ENCODE measurements at places on chromosomes 7 and 10.

- no peak for DNase-seq
Observed at GRCh38 chr7:116331020-116331419, 120.7 kb downstream of the TES start.

- DNase-seq: no peak
Observed at GRCh38 chr7:43385856-43386255, 197.1 kb upstream of the STK17A start.

GRCh38 chr10:100628061-100628460, 92.3 kb downstream of the HIF1AN start:
- no peak for DNase-seq

GRCh38 chr7:158255156-158255555, 332.5 kb downstream of the PTPRN2 start:
- no peak for DNase-seq

- no peak for DNase-seq
Observed at GRCh38 chr7:49631960-49632359, 141.5 kb upstream of the VWC2 start.

GRCh38 chr7:114534953-114535352, 120.3 kb downstream of the FOXP2 start:
- no peak for DNase-seq

GRCh38 chr7:97871659-97872024, 566 bp downstream of the ASNS start:
- peak; percentile 52 for DNase-seq

DNA sequence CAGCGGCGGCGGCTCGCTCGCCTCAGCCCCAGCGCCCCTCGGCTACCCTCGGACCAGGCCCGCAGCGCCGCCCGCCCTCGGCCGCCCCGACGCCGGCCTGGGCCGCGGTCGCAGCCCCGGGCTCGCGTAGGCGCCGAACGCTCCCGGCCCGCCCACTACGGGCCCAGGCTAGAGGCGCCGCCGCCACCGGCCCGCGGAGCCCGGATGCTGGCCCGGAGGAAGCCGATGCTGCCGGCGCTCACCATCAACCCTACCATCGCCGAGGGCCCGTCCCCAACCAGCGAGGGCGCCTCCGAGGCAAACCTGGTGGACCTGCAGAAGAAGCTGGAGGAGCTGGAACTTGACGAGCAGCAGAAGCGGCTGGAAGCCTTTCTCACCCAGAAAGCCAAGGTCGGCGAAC, 18.2 kb upstream of the TSPAN33 start:
- peak; percentile 54 for DNase-seq

DNA sequence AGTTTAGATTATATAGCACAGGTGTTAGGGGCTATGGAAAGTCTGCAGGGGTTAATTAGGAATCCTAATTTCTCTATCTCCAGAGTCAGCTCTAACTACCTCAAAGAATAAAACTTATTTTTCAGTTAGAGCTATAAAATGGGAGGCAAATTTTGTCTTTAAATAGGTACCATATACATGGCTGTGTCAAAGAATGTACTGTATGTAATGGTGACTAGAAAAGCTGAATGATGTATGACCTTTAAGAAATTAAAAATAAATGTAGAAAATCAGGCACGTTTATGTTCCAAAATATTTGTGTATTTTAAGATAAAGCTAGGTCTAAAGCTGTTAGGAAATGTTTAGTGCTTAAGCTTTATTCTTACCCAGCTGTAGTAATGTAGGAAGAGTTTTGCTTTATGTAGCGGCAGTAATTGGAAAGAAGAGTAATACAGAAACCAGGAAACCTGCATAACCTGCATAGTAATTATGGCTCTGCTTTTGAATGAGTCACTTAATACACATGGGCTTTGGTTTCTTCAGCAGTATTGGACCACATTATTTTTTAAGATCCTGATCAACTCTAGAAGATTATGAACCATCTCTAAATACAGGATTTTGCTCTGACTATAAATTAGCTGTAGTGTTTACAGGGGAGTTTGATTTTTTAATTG, 85.0 kb downstream of the KMT2E start:
- DNase-seq: no peak

GRCh38 chr7:49802600-49802999, 29.2 kb downstream of the VWC2 start:
- no peak for DNase-seq

DNA sequence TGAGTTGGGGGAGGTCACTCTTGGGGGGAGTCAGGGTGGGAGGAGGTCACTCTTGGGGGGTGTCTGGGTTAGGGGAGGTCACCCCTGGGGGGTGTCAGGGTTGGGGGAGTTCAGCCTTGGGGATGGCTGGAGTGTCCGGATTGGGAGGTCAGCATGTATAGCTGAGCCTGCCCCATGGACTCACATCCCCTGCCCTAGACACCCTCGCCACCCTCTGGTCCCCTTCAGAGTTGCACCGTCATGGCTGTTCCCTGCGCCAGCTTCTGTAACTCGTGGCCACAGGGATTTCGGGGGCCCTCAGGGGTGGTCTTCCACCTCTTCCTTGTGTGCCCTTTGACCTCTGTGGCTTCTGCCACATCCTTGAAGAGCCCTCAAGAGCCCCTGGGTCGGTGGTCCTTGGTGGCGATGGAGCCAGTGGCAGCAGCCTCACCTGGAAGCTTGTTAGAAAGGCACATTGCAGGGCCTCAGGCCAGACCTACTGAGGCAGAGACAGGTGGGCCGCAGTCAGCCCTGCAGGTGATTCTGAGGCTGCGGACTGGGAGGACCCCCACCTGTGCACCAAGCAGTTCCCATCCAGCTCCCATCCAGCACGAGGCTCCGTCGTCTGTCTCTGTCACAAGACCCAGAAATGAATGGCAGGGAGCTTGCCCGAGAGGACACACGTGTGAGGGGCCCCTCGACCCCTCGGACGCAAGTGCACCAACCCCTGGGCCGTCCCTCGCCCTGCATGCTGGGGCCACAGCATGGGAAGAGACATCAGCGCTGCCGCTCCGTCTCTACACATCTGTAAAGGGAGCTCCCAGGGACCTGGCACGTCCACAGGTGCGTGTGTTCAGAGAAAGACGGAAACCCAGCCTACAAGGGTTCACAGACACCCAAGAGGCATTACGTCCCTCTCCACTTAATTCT, 44.7 kb upstream of the SUN1 start:
- DNase-seq: peak; percentile 59

GRCh38 chr10:89633484-89633883, 11.6 kb downstream of the PANK1 start:
- DNase-seq: no peak

DNA sequence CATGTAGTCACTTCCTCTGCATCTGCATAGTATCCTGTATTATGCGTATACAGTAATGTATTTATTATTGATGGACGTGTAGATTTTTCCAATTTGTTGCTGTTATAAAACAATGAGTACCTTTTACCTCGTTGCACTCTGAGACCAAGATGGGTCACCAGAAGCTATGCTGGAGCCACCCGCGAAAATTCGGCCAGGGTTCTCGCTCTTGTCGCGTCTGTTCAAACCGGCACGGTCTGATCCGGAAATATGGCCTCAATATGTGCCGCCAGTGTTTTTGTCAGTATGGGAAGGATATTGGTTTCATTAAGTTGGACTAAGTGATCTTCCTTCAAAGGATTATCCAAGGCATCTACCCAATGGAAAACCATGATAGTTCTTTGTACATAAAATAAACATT, 1.0 kb downstream of the PSMC2 start:
- DNase-seq: no peak

- DNase-seq: no peak
Observed at GRCh38 chr7:73851410-73852338, 9.3 kb upstream of the TMEM270 start.

DNA sequence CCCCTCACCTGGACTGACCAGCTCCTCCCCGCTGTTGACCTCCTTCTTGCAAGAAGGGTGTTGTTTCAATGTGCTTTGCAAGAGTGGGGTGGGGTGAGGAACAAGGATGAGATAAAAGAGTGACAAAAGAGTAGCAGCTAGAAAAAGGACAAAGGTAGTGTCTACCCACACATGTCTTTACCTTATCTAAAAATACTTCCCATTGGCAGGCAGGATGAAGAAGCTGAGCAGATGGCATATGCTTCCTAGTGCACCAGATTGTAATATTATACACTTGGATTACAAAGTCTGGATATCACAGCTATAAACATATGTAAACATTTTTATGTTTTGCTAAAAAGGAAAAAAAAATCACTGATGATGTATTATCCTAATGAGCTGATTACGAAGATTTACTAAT, 34.5 kb downstream of the CHN2 start:
- DNase-seq: no peak

DNA sequence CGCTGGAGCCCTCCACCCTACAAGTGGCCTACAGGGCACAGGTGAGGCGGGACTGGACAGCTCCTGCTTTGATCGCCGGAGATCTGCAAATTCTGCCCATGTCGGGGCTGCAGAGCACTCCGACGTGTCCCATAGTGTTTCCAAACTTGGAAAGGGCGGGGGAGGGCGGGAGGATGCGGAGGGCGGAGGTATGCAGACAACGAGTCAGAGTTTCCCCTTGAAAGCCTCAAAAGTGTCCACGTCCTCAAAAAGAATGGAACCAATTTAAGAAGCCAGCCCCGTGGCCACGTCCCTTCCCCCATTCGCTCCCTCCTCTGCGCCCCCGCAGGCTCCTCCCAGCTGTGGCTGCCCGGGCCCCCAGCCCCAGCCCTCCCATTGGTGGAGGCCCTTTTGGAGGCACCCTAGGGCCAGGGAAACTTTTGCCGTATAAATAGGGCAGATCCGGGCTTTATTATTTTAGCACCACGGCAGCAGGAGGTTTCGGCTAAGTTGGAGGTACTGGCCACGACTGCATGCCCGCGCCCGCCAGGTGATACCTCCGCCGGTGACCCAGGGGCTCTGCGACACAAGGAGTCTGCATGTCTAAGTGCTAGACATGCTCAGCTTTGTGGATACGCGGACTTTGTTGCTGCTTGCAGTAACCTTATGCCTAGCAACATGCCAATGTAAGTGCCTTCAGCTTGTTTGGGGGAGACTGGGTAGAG, at the start of gene COL1A2:
TSS of gene COL1A2 (plus strand) at position 459 of the 704 bp plus-strand sequence. CDS start at position 596, 137 bp downstream.
- no peak for DNase-seq

GRCh38 chr10:48306870-48307710, 613 bp downstream of the MAPK8 start:
- peak; percentile 79 for DNase-seq

DNA sequence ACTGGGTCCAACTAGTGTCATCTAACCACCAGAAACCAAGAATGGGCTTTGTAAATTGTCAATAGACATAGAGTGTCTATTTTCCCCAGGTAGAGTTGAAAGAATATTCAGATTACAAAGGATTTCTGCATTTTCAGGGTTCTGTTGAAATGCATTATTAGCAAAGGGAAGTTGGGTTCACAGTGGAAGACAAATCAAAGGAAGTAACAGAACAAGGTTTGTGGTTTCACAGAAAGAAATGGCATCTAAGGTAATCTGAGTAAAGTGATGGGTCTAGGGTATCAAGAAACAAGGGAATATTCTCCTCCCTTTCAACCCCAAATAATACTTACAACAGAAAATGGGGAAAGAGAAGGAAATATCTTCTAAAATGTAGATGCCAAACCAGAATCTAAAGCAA, 25.8 kb downstream of the CEP41 start:
- DNase-seq: no peak

GRCh38 chr7:44134943-44135628, 6.0 kb downstream of the MYL7 start:
- DNase-seq: no peak

GRCh38 chr7:14747701-14748100, 154.8 kb downstream of the DGKB start:
- no peak for DNase-seq

DNA sequence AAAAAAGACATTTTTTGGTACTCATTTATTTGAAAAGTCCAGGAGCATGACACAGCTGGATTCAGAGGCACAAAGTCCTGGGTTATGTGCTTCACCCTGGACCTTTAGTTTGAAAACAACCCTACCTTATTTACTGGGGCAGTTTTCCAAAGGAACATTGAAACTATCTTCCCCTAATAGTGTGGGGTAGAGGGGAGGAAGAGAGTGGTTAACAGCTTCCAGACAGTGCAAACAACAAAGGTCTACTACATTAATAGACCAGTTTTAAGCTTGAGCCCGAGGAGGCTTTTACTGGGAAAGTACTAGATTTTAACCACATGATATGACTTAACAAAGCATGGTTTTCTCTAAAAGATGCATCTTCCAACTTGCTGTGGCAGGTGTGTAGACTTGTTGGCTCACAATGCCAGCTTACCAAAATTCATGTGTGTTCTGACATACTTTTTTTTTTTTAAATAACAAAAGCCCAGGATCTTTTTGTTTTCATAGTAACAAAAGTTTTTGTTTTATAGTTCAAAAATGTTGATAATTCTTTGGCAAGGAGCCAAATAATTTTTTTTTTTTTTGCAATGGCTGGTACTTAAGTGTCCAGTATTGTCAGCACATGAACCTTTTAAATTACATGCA, 1.8 kb downstream of the GSTO1 start:
- no peak for DNase-seq

All from iPS-NIHi11 (cell line).